ENCODE measurements at places on chromosomes 4 and X. TPM values are rescaled to one million over a fixed set of nuclear protein-coding genes. Genes with fewer than 3 reads are reported as not detected.

- no peak for DNase-seq
Observed at GRCh38 chrX:77223046-77223445, 224.1 kb upstream of the FGF16 start.

- DNase-seq, result no peak
Observed at GRCh38 chr4:106690487-106690886, 321.9 kb upstream of the GIMD1 start.

DNA sequence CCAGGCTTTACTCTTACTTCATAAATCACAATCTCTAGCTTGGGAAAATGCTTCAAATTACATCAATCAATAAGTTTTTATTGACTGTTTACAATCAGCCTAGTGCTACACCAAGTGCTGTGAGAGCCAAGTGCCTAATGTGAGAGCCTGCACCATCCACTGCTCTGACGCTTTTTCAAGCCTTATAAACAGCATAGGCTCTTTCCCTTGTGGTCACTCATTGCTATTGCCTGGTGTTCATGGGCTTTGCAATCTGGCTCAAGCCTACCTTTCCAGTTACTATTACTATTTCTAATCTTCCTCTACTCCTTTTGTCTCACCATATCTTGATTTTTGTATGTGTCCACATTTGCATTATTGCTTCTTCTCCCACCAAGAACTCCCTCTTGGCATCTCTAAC lies 77.0 kb downstream of the REELD1 start:
- no peak for DNase-seq

DNA sequence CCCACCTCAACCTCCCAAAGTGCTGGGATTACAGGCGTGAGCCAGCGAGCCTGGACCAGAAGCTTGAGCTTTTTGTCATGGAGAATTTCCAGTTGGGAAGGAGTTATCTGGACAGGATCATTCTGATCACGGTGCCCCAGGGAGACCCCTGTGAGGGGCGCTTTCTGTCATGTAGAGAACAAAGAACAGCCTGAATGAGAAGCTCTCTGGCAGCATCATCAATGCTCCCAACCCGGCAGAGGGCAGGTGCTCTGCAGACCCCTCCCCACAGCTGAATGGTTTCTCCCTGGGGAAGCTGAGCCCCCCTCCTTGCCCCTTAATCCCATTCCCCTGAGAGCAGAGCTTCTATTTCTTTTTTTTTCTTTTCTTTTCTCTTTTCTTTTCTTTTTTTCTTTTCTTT lies 7.3 kb upstream of the CSF2RA start:
- no peak for DNase-seq

DNA sequence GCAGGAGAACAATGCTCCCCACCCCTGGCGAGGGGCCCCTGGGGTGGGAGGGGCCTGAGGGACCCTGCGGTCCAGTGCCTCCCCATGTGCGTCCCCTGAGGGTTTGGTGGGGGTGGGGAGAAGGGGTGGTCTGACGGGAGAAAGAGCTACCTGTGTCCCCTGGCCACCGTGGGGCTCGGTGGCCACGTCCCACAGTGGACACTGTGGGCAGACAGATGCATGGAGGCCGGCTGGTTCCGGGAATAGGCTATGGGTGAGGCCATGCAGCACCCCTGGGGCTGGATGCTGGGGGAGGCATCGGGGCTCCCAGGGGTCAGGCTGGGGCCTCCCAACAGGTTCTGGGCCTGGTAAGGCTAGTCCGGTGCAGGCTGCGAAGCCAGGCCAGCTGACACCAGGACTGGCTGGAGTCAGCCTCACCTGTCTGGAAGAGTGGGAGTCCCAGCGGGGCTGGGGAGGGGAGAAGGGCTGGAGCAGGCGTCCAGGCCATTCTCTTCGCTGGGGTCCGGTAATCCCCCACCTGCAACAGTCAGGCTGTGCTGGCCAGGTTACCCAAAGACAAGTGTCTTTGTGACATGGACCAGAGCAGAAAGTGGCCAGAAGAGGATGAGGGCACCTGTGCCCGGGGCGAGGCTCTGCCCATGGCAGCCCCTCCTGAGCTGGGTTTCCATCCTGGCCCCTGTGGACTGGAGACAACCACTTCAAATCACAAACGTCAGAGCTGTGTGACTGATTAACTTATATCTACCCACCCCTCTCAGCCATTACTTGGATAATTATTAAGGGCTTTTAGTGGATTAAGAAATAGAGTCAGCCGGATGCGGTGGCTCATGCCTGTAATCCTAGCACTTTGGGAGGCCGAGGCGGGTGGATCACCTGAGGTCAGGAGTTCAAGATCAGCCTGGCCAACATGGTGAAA lies 1.4 kb upstream of the FAM53A start:
- DNase-seq, result no peak

Gene CTAG1B
- total RNA-seq, result not detected
